ENCODE measurements at places on chromosomes 12 and 14. TPM values are rescaled to one million over a fixed set of nuclear protein-coding genes. Genes with fewer than 3 reads are reported as not detected.

GRCh38 chr14:94129111-94129757 is at the start of gene IFI27L2:
Gene IFI27L2, minus strand, starts transcription at chr14:94129604. Its CDS starts 40 bp downstream, at chr14:94129564.
- H3K4me3 ChIP-seq = peak within 1 kb of the TSS; percentile 48
- H3K4me1 ChIP-seq = peaks cover 3% of the 10 kb centered on the region
- no peaks in the 10 kb centered on the region for H3K27me3 ChIP-seq
- peak within 1 kb of the TSS; percentile 89 for H3K27ac ChIP-seq

DNA sequence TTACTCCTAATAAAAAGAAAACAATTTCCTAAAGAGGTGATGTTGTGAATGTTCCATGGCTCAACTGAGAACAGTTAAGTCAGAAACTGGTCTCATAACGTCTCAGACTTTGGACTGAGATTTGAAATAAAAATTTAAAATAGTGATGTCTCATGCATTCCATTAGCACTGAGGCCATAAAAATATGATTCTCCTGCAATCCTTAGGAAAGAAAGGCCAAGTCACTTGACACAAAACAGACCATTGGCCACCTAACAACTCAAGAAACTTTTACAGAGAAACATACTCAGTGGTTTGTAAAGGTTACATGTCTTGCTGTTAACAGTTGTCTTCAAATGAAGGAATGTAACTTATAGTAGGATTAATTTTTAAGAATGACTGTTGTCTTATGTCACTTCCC is 58.1 kb downstream of the STAB2 start:
- H3K4me3 ChIP-seq = no peak overlapping the region
- no peak overlapping the region for H3K27ac ChIP-seq
- H3K36me3 ChIP-seq = no peaks in the 10 kb centered on the region
- H3K27me3 ChIP-seq = no peaks in the 10 kb centered on the region
- H3K4me1 ChIP-seq = no peaks in the 10 kb centered on the region
- DNase-seq = no peak

GRCh38 chr12:113838896-113839295 is 127.2 kb downstream of the RBM19 start:
- H3K4me3 ChIP-seq = no peak overlapping the region
- no peaks in the 10 kb centered on the region for H3K4me1 ChIP-seq
- DNase-seq = no peak
- H3K27ac ChIP-seq = no peak overlapping the region
- H3K27me3 ChIP-seq = no peaks in the 10 kb centered on the region

GRCh38 chr14:76434220-76434619 is 58.3 kb downstream of the ESRRB start:
- no peak for DNase-seq
- H3K27me3 ChIP-seq = no peaks in the 10 kb centered on the region
- no peaks in the 10 kb centered on the region for H3K36me3 ChIP-seq
- no peak overlapping the region for H3K4me3 ChIP-seq
- no peaks in the 10 kb centered on the region for H3K4me1 ChIP-seq
- no peak overlapping the region for H3K27ac ChIP-seq

DNA sequence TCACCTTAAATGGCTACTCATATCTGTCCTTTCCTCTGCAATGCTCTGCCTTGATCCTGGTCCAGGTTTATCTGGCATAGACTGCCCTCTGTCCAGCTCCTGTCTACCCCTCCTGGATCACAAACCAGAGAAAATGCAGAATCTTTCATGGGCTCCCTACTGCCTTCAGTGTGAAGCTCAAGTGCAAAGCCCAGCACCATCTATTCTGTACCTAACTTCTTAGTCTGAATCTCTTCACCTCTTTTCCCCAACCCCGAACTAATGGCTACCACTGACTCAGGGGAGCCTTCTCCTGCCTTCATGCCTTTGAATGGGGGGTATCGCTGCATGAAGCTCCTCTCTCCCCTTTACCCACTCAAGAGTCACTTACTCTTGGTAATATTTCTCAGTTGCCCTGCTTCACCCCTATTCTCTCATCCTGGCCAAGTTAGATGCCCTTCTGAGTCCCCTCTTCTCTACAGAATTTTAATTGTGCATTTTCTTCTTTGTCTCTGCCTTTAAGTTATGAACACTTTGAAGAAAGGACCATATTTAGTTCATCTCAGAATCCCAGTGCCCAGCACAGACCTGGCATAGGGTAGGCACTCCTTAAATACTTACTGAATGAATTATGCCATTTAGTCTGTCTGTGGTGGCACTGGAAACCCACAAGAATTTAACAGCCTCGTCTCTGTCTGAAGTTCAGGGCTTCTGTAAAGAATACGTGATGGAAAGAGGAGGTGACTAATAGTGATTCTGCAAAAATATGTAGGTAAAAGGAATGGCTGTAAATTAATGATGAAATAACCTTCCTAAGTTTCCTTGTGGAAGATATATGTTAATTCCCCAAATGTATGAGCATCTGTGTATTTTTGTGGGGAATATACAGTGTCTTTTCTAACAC is 191.3 kb upstream of the AMIGO2 start:
- H3K36me3 ChIP-seq = no peaks in the 10 kb centered on the region
- H3K27me3 ChIP-seq = no peaks in the 10 kb centered on the region
- no peak overlapping the region for H3K27ac ChIP-seq
- no peak for DNase-seq

- H3K4me1 ChIP-seq = no peaks in the 10 kb centered on the region
- H3K36me3 ChIP-seq = no peaks in the 10 kb centered on the region
- H3K27me3 ChIP-seq = no peaks in the 10 kb centered on the region
- no peak overlapping the region for H3K27ac ChIP-seq
- DNase-seq = no peak
Observed at GRCh38 chr14:89771251-89771650, 183.3 kb downstream of the EFCAB11 start.

DNA sequence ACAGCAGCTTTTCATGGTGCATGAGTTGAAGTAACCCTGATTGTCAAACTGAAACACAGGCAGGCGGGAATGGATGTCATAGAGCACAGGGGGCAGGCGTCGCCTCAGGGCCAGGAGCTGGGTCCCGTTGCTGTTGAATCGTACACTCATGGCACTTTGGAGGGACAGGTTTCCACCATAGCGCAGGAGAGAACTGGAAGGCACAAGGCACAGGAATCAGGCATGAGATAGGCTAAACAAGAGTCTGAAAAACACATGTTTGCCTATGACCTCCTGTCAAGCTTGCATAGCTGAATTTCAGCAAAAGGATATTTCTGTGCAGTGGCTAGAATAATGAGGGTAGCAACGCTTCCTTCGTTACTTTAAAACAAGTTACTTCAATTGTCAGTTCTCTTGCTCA is 61.2 kb downstream of the DCAF5 start:
- no peaks in the 10 kb centered on the region for H3K36me3 ChIP-seq
- DNase-seq = no peak
- no peaks in the 10 kb centered on the region for H3K4me1 ChIP-seq
- no peak overlapping the region for H3K27ac ChIP-seq
- no peak overlapping the region for H3K4me3 ChIP-seq

- no peak overlapping the region for H3K4me3 ChIP-seq
- H3K4me1 ChIP-seq = no peaks in the 10 kb centered on the region
- no peak for DNase-seq
- no peak overlapping the region for H3K27ac ChIP-seq
- no peaks in the 10 kb centered on the region for H3K36me3 ChIP-seq
- H3K27me3 ChIP-seq = no peaks in the 10 kb centered on the region
Observed at GRCh38 chr12:130185455-130186391, 23.5 kb downstream of the FZD10 start.

Gene CACNB3
- 9.2 TPM for total RNA-seq

Gene HEBP1
- total RNA-seq = 10.5 TPM

Gene ZNF385A
- 16.9 TPM for total RNA-seq

Gene EXOC5
- 96.0 TPM for total RNA-seq

Gene EFS
- 13.2 TPM for total RNA-seq
